T-helper 1 cell (primary cell): ENCODE measurements at places on chromosomes 3 and 15.

DNA sequence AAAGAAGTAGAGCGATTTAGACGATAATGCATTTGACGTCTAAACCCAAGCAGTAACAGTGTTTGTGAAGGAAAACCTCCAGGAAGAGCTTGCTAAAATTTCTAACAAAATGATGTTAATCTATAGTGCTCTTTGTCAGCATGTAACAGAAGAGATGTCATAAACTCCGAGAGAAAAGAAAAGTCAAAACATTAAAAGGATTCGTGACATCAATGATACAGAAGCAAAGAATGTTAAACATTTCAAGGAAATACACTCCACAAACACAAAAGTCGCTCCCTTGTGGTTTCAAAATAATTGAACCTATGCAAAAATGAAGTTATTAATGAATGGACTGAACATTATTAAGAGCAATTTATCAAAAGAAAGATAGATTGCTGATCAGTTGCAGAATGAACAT lies 27.9 kb downstream of the AADAC start:
- no peak for DNase-seq

- DNase-seq, result no peak
Observed at GRCh38 chr3:43894176-43895049, 203.7 kb downstream of the ABHD5 start.

DNA sequence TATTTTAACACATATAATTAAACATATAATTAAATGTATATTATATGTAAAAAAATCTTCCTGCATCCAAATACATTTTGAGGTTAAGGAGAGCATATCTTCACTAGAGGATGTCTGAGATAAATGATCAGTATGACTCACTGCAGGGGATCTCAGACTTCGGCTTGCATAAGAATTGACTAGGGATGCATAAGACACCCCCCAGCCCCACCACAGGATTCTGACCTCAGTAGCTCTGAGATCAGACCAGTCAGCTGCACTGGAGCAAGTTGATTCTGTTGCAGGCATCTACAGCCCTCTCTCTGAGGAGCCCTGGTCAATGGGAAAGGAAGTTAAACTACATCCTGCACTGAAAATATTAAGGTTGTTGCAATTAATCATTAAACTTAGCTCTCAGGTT lies 29.0 kb upstream of the TBC1D21 start:
- DNase-seq, result no peak

DNA sequence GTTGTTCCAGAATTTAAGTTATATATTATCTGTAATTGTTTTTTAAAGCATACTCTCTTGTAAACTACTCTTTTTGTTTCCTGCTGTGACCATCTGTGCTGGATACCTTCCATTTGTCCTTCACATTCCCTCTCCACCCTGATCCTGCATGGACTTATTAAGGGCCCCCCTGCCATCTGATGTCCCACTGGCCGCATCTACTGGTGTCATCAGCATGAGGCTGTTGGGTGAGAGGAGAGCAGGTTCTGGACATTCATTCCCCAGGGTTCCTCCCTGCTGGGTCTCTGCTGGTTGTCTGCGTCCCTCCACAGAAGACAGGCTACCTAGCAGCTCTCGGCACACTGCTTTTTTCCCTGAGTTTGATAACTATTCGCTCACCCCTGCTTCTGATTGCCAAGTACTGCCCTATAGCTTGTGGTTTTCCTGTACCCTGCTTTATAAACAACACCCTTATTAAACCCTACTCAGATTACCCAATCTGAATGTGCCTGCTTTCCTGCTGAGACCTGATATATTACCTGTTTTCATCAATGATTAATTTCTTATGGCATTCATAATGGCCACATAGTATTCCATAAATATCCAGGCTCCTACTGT lies 7.7 kb downstream of the CMTM8 start:
- DNase-seq, result no peak

- DNase-seq, result no peak
Observed at GRCh38 chr15:56353740-56354139, 11.5 kb upstream of the TEX9 start.

DNA sequence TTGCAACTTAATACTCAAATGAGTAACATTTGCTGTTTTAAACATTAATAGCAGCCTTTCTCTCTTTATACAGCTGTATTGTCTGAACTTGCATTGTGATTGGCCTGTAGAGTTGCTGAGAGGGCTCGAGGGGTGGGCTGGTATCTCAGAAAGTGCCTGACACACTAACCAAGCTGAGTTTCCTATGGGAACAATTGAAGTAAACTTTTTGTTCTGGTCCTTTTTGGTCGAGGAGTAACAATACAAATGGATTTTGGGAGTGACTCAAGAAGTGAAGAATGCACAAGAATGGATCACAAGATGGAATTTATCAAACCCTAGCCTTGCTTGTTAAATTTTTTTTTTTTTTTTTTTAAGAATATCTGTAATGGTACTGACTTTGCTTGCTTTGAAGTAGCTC lies 40.3 kb downstream of the CTNNB1 start:
- no peak for DNase-seq

GRCh38 chr15:83199288-83199687 lies 8.3 kb downstream of the HDGFL3 start:
- DNase-seq, result no peak

- DNase-seq, result no peak
Observed at GRCh38 chr3:188264226-188265207, 110.6 kb downstream of the LPP start.

DNA sequence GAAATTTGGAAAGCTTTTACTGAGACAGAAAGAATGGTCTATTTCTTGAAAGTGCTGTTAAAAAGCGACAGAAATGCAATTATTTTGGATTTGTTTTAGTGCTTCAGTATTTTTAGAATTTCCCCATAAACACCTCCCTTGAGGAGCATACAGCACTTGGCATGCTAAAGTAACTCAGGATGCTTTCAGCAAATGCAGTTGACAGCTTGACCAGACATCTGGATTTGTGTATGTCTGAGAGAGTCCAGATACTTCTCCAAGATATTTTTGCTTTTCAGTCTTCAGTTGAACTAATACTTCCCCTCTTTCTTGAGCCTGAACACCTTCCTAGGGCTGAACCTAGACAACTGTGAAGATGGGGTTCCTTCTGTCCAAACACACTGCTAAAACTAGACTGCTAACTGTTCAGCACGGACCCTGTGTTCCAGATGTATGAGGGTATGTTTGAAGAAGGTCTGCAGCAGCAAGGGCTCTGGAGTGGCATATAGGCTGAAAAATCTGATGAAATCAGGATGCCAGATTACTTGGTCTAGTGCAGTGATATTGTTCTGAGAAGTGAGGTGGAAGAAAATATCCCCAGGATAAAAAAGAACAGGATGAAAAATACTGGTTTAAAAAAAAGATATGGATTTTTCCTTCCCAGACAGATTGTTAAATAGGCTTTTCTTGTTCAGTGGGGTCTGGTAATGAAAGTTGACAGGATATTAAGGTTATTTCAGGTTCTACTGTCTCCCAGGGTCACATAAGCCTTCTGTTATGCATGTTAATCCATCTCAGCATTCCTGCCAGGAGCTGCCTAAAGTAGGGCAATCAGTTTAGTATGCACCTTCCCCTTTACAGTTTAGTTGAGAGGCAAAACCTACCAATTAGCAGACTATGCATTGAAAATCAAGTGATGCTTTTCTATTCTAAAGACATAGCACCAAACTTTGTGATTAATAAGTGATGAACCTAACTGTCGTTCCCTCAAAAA lies 516.9 kb upstream of the TBL1XR1 start:
- no peak for DNase-seq

GRCh38 chr15:62142736-62143135 lies 22.3 kb downstream of the C2CD4B start:
- DNase-seq, result no peak

GRCh38 chr3:46021516-46021915 lies 5.8 kb downstream of the XCR1 start:
- no peak for DNase-seq

DNA sequence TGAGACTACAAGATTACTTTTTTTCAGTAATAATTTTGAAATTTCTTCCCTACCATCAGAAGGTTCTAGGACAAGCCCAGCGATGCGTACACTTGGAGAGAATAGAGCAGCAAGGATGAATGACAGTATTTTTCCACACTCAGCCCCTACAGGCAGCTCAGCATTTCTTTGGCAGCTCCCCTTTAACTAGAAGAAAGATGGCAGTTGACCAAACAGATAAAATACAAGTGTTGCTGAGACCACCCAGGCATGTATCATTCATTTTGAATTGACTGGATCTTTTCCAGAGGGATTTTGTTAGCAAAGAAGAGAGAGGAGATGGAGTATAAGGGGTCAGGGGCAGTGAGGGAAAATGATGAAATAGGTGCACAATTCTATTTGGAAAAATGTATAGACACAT lies 761.3 kb downstream of the AGBL1 start:
- DNase-seq, result no peak

GRCh38 chr15:48028712-48029111 lies 92.1 kb upstream of the SLC24A5 start:
- no peak for DNase-seq

GRCh38 chr15:34436956-34437442 lies 609 bp downstream of the GOLGA8A start:
- DNase-seq, result peak; percentile 30

DNA sequence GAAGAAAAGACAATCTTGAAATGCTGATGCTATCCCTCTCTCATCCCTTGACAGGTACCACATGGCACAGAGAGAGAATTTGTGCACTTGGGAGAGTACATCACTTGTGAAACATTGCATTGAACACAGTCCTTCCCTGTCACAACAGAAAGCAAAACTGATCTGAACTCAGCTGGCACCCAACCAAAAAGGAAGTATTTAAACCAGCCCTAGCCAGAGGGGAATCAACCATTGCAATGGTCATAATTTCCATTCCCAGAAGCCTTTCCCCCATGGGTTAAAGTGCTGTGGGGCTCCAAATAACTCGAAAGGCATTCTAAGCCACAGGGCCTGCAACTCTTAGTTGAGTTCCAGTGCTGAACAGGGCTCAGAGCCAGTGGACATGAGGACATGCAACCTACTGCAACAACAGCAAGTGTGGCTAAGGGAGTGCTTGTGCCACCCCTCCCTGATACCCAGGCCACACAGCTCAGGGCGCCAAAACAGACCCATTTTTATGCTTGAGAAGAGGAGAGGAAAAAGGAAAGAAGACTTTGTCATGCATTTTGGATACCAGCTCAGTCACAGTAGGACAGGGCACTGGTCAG lies 530.8 kb upstream of the BCHE start:
- DNase-seq, result no peak

GRCh38 chr3:31622636-31623288 lies 90.0 kb downstream of the STT3B start:
- no peak for DNase-seq

- DNase-seq, result no peak
Observed at GRCh38 chr3:108006077-108006771, 84.6 kb downstream of the CD47 start.

DNA sequence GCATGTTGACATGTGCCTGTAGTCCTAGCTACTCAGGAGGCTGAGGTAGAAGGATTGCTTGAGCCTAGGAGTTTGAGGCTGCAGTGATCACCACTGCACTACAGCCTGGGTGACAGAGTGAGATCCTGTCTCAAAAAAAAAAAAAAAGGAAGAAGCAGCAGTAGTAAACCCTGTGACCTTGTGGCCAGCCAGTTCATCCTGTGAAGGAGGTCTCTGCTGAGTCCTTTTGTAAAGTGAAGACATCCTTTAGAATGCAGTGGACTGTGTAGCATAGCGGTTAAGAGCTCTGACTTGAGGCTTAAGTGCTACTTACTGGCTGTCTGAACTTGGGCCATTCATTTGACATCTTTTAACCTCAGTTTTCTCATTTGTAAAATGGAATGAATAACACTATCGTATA lies 8.3 kb downstream of the EXOSC7 start:
- DNase-seq, result no peak

- DNase-seq, result no peak
Observed at GRCh38 chr3:66520724-66521123, 19.9 kb upstream of the LRIG1 start.

- no peak for DNase-seq
Observed at GRCh38 chr3:48655606-48656005, 7.1 kb downstream of the CELSR3 start.

DNA sequence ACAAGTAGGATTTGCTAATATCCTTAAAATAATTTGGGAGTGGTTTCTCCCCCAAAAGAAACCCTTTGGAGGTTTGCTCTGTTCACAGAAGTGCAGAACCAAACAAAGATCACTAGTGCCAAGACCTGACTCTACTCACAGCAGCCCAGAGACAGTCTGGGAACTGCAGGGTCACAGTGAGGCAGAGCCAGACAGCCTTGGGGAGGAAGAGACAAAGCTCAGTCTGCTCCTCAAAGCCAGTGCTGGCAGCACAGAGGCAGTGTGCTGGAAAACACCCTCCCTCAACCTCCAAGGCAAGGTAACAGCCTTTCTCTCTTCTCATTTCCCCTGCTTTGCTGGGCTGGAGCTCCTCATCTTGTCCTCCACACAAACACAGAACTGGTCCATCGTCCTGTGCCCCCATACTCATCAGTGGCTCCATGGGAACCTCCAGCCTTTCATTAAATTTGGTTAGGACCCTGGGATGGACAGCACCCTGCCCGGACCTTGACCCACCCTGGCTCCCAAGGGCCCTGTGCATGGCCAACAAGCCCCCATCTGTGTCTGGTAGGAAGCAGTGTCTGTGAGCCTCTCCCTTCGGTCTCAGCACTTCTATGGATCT lies 12.6 kb downstream of the RAB6B start:
- DNase-seq, result no peak

- DNase-seq, result no peak
Observed at GRCh38 chr3:3071136-3071535, 39.0 kb downstream of the IL5RA start.
